Left forelimb (tissue), 1 donor: ENCODE measurements at places on chromosomes 12 and 14.

GRCh38 chr12:18224745-18225144, 36.6 kb upstream of the PIK3C2G start:
- DNase-seq, result no peak

DNA sequence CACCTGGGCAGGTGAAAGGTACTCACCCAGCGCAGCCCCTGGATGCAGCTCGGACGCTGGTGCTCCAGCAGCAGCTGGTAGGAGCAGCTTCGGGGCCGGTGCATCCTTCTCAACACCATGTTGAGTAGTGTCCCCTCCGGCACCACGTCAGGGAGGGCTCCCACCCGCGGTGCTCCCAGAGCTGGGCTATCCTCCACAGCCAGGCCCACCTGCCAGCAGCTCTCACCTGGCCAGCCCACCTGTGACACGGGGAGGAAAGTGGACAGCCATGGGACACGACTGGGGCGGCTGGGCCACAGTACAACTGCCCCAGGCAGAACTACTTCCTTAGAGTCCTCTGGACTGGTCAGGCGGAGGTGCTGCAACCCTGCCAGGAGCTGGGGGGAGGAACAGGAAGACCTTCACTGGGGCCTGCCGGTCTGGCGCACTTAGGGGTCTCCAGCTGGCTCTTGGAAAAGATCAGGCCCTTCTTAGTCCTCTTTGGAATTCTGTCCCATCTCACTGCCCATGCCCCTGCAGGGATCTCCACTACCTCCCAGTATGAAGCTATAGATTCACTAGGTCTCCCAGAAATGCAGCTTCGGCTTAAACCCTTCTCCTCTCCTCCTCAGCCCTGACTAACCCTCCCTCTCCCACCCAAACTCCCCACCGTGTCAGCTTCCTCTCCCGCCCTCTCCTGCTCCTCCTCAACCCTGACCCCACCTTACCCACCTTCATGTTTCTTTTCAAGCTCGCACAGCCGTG, 668 bp downstream of the RAPGEF3 start:
- no peak for DNase-seq

DNA sequence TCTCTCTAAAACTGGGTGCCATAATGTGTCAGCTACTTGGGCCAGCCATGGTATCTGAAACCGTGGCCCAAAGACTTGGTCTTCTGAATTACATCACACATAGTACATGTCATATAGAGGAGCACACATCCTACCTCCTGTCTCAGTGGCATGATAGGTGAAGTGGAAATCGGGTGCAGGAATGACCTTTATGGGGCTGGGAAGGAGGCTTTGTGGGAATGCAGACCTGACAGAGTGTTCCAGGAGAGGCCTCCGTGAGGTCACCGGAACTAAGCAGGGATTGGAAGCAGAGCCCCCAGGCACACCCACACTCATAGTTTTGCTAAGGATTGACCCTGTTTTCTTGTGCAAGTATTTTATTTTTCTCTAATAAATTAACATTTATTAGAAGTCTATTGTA, 82.6 kb downstream of the NTF3 start:
- DNase-seq, result no peak

- no peak for DNase-seq
These were observed 2.9 kb upstream of the AQP6 start for GRCh38 chr12:49969651-49970429.

GRCh38 chr12:120373683-120374082, 4.7 kb upstream of the MSI1 start:
- DNase-seq, result no peak

DNA sequence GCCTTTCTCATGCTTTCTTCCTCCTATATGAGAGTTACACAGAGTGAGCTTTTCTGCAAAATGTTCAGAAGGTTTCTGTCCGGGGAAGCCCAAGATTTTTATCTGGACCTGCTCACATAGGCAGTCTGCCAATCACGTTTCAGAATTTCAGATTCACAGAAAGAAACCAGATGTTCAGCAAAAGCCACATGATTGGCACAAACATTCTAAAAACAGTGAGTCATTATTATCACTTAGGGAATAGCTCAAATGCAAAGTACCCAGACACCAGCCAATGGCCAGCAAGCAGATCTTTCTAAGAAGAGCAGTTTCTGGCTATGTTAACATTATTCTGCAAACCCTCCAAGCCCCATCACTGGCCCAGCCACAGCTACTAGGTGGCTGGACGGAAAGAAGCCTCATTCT, 1558.5 kb upstream of the TMEM132C start:
- DNase-seq, result no peak

DNA sequence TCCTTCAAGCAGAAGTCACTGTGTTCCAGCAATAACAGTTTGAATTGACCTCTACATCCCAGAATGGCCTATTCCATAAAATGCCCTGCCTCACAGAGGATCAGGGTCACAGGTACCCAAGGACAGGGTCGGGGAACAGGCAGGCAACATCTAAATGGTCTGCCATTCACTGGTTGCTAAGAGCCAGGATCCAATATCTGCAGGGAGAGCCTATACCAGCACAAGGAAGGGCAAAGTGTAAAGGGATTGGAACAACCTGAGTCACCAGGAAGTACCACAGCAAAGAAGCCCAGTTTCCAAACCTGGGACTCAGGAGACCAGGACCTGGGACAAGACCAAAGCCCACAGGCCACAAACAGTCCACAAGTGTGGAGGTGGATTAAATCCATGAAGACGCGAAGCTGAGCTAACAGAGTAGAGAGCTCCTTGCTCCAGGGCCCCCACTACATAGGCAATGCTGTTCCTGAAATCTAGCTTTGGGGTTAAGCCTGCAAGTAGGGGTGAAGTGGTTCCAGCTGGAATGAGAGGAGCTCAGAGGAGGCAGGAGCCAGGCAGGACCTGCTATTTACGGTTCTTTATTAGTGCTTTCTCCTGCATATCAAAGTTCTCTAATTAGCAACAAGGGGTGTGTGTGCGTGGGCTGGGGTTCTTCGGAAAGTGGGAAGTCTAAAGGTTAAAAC, 274.3 kb downstream of the BCL11B start:
- DNase-seq, result no peak
